ENCODE measurements at places on chromosomes 6 and 20. TPM values are rescaled to one million over a fixed set of nuclear protein-coding genes. Genes with fewer than 3 reads are reported as not detected.

- no peaks in the 10 kb centered on the region for H3K27me3 ChIP-seq
- no peak overlapping the region for H3K4me3 ChIP-seq
- peaks cover 98% of the 10 kb centered on the region for H3K36me3 ChIP-seq
Observed at GRCh38 chr20:34091637-34092200, 20.3 kb downstream of the EIF2S2 start.

Gene CPXM1
- 0.46 TPM for total RNA-seq

DNA sequence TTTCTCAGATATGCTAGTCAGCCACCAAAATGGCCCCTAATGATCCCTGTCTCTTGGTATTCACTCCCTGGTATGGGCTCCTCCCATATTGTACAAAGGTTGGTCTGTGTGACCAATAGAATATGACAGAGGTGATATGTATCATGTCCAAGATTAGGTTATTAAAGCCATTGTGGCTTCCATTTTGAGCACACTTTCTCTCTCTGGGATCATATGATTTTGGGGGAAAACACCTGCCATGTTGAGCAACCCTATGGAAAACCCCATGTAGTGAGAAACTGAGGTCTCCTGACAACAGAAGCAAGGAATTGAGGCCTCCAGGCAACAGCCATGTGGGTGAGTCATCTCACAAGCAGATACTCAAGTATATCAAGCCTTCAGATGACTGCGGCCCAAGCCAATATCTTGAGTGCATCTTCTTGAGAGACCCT is 7.1 kb upstream of the ZNF318 start:
- H3K27me3 ChIP-seq = no peaks in the 10 kb centered on the region
- H3K4me3 ChIP-seq = no peak overlapping the region
- H3K36me3 ChIP-seq = no peaks in the 10 kb centered on the region
- no peaks in the 10 kb centered on the region for H3K4me1 ChIP-seq
- no peak for DNase-seq
- no peak overlapping the region for H3K27ac ChIP-seq

DNA sequence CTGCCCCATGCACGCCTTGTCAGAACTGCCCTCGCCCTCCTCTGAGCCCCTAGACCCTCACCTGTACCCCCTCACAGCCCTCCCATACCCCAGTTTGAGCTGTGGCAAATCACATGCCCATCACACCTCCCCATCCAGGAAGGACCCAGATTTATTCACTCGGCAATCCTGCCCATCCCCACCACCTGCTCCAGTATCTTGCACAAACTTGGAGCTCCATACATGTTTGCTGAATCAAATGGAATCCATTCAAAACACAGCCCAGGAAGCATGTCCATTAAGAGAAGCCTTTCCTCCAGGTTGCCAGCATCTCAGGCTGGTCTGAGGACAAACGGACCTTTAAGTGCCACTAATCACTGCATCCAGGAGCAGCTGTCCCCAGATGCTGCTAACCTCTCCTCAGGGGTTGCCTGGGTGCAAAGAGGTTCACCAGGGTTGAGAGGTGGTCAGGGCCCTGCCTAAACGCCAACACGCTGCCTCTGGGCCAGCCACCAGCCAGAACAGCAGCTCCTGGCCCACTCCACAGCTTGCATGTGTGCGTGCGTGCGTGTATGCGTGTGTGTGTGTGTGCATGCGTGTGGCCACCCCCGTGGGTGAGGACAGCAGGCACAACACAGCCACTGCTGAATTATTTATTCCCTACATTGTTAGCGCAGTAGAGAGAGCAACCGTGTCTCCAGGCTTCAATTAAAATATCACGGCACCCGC is 31.0 kb downstream of the GRM4 start:
- H3K27me3 ChIP-seq = peaks cover 4% of the 10 kb centered on the region
- no peak for DNase-seq
- no peak overlapping the region for H3K4me3 ChIP-seq
- H3K4me1 ChIP-seq = no peaks in the 10 kb centered on the region

GRCh38 chr6:29976253-29976587 is 33.9 kb downstream of the HLA-A start:
- peaks cover 7% of the 10 kb centered on the region for H3K4me1 ChIP-seq
- no peaks in the 10 kb centered on the region for H3K27me3 ChIP-seq
- H3K27ac ChIP-seq = peak overlapping the region; percentile 93
- peak overlapping the region; percentile 80 for H3K4me3 ChIP-seq
- no peak for DNase-seq

Gene FILIP1
- 113 TPM for total RNA-seq

Gene CALHM5
- total RNA-seq = 0.98 TPM

Data from gastrocnemius medialis (tissue), 4 donors.